EH (cell line): ENCODE measurements at places on chromosomes 7 and 10.
A peak's percentile ranks its signal among the peaks of the same experiment; 100 is the strongest.

DNA sequence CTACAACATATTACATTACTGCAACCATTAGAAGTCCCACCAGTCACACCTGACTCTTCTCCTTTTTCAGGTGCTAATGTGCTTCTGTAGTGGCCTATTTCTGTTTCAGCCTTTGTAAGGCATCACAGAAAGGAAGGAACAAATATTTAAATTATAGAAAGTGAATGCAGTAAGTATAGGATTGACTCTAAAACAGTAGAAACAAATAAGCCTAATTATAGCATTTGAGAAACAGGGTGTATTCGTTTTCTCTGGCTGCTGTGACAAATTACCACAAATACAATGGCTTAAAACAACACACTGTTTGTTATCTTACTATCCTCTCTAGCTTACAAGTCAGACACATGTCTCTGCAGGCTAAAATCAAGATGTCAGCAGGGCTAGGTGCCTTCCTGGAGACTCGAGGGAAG lies 69.4 kb downstream of the CCSER2 start:
- DNase-seq, result no peak

- no peak for DNase-seq
Observed at GRCh38 chr10:15278786-15279185, 92.3 kb downstream of the FAM171A1 start.

DNA sequence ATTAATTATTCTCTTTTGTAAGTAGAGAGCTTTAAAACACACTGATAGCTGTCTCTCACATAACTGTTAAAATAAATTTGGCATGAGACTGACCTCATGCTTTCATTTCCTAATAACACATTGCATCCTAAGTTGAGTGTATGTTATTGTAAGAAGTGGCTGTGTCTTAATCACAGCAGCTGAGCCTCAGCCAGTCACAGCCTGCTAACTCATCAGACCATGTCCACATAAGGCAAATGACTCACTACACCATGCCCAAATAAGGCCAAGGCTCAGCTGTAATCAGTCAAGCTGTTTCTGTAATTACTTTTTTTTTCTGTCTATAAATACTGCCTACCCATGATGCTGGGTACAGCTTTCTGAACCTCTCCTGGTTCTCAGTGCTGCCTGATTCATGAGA lies 860.9 kb downstream of the XPNPEP1 start:
- peak; percentile 35 for DNase-seq

- DNase-seq, result no peak
Observed at GRCh38 chr10:96756111-96756903, 36.0 kb upstream of the PIK3AP1 start.

GRCh38 chr7:29780346-29780745 lies 26.0 kb upstream of the WIPF3 start:
- DNase-seq, result no peak

DNA sequence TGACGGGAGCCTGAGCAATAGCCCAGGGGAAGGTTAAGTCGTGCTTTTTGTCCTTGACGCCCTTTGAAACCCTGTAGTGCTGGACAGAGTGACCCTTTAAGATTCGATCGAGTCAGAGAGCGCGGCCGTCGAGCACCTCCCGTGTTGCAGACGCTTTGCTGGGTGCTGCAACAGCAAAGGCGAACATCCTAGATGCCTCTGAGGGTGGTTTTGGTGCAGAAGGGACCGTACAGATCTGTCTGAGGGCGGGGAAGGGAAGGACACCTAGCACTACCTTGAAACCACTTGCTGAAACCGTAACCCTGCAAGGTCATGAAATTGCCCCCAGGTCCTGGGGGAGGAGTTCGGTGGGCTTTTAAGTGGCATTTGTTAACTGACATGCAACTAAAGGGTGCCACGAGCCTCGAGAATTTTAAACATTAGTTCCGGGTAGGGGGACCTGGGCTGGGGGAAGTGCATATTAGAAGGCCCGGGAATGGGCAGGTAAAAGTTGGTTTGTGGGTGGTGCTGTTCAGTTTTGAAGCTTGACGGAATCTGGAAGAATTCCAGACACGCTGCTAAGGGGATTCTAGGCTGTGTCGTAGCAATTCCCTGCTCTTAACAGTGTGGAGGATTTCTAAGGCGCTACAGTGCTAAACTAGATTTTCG lies 786 bp downstream of the ATP5F1C start:
- peak; percentile 22 for DNase-seq

DNA sequence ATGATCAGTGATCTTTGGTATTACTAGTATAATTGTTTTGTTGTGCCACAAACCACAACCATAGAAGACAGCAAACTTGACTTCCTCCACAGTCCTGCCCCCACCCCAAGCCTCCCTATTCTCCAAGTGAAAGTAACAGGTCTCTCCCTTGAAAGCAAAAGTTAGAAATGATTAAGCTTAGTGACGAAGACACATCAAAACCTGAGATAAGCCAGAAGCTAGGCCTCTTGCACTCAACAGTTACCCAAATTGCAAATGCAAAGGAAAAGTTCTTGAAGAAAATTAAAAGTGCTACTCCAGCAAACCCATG lies 7.5 kb downstream of the SAR1A start:
- no peak for DNase-seq

DNA sequence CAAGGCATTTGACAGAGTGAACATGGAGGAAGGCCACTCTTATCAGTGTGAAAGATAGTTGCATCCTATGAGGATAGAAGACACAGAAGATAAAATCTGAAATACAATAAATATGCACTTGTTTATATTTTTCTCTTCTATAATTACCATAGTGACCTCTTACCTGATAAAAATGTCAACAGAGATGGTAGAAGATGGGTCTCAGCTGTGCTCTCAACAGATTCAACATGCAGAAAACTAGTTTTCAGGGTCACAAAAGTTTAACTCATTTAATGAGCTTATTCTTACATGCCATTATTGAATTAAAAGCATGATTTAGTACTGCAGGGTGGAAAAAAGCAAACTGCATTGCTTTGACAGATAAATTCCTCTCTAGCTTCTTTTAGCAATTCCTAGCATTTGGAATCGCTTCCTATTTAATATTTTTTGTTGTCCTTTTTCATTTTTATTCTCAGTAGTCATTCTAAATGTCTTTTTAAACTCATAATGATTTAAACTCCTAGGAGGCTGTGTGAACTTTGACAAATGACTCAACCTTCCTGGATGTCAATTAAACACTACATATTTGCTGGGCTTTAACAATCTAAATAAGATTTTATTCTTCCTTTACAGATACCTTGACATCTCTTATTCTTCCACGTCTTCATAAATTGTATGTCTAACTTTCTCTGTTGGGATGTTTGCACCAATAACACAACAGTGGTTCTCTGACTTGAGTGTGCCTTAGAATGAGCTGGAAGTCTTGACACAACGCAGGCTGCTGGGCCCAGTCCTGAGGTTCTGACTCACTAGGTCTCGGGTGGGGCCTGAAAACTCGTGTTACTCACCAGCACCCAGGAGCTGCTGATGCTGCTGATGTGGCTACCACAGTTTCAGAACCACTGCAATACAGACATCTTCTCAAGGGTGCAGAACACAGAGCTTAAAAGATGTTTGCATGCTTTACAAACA lies 565.5 kb upstream of the IGFBP3 start:
- DNase-seq, result peak; percentile 94

- peak; percentile 98 for DNase-seq
Observed at GRCh38 chr7:36119005-36119706, 33.9 kb upstream of the EEPD1 start.

DNA sequence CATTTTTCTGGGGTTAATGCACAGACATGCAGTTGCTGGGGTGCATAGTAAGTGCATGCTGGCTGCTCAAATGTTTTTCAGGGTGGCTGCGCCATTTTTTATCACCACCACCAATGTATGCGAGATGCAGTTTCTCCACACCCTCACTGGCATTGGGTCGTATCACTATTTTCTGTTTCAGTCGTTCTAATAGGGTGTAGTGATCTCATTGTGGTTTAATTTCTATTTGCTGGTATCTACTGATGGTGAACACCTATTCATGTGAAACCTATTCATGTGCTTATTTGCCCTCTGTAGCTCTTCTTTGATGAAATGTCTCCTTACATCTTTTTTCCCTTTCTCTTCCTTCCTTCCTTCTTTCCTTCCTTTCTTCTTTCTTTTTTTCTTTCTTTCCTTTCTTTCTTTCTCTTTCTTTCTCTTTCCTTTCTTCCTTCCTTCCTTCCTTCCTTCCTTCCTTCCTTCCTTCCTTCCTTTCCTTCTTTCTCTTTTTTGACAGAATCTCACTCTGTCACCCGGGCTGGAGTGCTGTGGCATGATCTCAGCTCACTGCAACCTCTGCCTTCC lies 84.3 kb downstream of the ELFN1 start:
- DNase-seq, result no peak

DNA sequence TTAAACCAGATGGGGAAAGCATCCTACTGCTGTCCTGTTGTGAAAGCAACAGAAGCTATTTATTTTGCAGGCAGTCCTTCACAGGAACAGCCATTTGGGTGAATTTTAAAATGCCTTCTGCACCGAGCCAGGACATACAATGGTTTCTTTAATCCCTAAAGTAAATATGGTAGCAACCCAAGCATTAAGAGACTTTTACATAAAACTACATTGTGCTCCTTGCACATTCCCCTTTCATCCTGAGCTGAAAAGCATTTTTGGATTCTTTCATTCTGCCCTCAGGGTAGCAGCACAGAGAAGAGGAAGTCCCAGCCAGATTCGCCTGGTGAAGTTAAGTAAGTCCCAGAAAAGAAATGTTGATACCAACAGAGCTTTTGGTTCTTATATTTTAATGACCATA lies 84.0 kb upstream of the FAM3C start:
- peak; percentile 55 for DNase-seq

GRCh38 chr10:77633376-77633775 lies 4.2 kb downstream of the KCNMA1 start:
- no peak for DNase-seq

DNA sequence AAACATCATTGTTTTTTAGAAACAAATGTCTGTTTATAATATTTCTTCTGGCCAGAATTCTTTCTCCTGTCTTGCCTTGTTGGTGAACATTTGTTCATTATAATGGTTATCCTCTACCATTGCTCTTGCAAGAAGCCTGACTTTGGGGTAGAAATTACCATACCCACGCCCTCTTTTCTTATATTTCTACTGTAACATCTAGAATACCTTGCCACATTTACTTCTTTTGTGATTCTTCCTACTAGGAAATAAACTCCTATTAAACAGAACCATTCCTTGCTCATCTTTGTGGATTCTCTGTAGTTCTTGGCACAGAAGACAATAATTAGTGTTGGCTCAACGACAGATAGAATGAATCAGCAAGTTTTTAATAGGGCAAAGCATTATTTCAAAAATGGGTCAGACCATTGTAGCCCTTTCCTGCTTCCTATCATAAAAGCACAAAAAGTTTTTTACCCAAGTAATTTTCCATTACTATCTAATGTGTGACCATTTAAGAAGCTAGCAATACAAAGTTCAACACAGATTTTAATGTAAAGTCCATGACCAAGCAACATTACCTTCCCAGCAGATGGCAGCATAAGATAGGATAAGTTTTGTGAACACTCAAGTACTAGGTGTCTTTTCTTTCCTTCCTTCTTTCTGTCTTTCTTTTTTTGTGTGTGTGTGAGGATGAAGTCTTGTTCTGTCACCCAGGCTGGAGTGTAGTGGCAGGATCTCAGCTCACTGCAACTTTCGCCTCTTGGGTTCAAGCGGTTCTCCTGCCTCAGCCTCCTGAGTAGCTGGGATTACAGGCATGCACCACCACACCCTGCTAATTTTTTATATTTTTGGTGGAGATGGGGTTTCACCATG lies 270.4 kb downstream of the HGF start:
- DNase-seq, result peak; percentile 88

DNA sequence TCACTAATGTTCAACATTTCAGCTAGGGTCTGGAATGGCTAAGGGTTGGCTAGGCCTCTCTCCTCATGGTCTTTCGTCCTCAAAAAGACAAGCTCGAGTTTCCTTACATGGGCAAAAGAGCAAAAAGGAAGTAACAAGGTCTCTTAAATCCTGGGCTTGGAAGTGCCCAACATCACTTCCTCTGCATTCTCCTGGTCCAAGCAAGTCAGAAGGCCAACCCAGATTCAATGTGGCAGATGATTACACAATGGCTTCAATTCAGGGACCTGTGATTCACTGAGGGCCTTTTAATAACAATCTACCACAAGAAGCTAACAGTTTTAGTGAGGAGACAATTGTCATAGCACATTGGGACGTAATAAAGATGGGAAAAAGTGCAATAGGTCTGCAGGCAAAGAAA lies 4.4 kb upstream of the NUP205 start:
- peak; percentile 15 for DNase-seq

GRCh38 chr7:112933598-112933997 lies 143.4 kb upstream of the TMEM168 start:
- no peak for DNase-seq

- DNase-seq, result no peak
Observed at GRCh38 chr7:140512317-140513000, 33.2 kb upstream of the MKRN1 start.

GRCh38 chr7:12028508-12028907 lies 182.6 kb upstream of the TMEM106B start:
- peak; percentile 52 for DNase-seq

- DNase-seq, result no peak
Observed at GRCh38 chr10:83917537-83918506, 221.5 kb upstream of the GHITM start.

GRCh38 chr7:73515178-73515577 lies 6.9 kb downstream of the BAZ1B start:
- no peak for DNase-seq

GRCh38 chr7:143375298-143376034 lies 5.7 kb upstream of the ZYX start:
- DNase-seq, result peak; percentile 55

DNA sequence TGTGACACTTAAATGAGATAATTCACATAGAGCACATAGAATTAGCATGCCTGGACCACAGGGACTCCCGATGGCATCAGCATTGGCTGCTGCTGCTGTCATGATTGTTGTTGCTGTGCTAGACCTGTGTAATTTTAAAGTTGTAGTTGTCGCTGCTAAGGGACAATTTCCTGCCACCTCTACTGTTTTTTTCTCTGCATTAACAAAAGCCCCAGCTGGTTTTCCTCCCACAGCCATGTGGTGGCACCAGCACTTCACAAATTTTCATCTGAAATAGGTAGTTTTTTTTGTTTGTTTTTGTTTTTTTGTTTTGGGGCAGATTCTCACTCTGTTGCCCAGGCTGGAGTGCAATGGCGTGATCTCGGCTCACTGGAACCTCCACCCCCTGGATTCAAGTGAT lies 25.4 kb upstream of the PRXL2A start:
- peak; percentile 35 for DNase-seq

GRCh38 chr10:28790146-28790545 lies 112.8 kb downstream of the BAMBI start:
- no peak for DNase-seq

DNA sequence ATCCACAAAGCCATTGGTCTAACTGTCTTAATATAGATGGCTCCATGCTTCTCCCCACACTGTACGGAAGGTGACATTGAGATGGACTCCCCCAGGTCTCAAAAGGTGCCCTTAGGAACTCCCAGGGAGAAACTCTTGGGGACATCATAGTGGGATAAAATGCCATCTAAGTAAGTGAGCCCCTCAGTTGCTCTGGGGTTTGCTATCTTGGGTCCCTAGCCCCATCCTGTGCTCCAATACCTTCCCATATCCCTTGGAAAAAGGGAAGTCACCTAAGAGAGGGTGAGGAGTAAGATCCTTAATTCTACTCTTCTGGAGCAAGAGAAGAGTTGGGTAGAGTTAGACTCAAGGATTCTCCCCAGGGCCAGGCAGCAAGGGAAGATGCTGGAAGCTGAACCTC lies 7.9 kb downstream of the PRRT4 start:
- no peak for DNase-seq

- DNase-seq, result peak; percentile 56
Observed at GRCh38 chr7:41624818-41625217, 78.1 kb downstream of the INHBA start.
